MG63 (cell line): ENCODE measurements at places on chromosomes 11 and 22. TPM values are rescaled to one million over a fixed set of nuclear protein-coding genes. Genes with fewer than 3 reads are reported as not detected.
A peak's percentile ranks its signal among the peaks of the same experiment; 100 is the strongest.

GRCh38 chr11:8338138-8338537, 74.5 kb upstream of the LMO1 start:
- peak; percentile 44 for DNase-seq

GRCh38 chr11:120141768-120142423, 4.0 kb upstream of the TRIM29 start:
- DNase-seq: no peak

DNA sequence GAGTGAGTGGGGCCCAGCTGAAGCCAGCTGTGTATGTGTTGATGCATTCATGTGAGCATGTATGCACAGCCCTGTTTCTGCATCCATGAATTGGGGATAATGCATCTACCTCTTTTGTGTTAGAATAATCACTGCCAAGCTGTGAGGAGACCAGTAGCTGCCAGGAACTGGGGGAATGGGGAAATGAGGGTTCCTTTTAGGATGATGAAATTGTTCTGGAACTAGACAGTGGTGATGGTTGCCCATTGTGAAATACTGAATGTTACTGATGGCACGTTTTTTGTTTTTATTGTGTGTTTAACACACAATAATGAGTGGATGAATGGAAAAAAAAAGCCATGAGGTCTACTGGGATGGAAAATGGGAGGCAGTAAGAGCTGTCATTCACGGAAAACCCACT, 45.3 kb upstream of the WNT11 start:
- no peak for DNase-seq

DNA sequence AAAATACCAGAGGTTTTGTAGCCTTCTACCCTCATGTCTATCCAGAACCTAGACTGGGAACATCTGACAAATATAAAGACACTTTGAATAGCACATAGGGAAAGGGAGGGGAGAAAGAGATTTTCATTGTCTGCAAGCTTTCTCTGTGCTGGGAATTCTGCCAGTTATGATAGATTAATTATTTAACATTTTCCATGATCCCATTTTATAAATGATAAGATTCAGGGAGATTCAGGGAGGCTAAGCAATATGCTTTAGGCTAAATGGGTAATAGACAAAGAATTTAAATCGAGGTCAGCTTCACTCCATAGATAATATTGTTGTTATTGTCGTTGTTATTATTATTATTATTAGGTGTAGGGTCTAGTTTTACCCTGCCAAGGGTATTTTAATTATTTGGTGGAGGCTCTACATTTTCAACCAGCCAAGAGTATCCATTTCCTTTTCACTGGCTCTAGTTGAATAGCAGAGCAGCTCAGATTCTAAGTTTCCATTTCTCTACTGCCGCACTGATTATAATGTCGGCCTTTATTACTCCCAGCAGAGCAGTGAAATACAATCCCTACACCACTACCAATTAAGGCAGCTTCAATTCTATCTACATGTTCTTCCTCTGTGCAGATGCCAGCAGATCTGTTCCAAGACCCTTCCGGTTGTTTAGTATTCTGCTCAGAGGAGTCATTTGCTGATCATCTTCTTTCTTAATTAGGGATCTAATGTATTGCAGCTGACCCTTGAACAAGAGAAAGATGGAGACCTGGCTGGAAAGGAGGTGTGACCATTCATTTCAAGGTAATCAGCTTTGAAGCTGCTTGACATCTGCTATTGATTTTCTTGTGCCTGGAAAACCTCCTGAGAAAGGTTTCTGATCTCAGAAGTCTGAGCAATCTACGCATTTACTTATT, 23.8 kb upstream of the SYN3 start:
- no peak for DNase-seq

GRCh38 chr11:8262552-8263108, 1.0 kb downstream of the LMO1 start:
- peak; percentile 61 for DNase-seq

GRCh38 chr22:44108806-44109385, 71.8 kb upstream of the PARVG start:
- no peak for DNase-seq

The MMP27 gene
- not detected in 2 replicates for total RNA-seq

The BIRC3 gene
- total RNA-seq: 0.59 and 5.2 TPM in 2 replicates

The SLC22A9 gene
- total RNA-seq: not detected in 2 replicates

The CYP2D6 gene
- total RNA-seq: 0.91 and 2.7 TPM in 2 replicates
